ENCODE measurements at places on chromosomes 3 and 15.

- no peak for DNase-seq
Measured at GRCh38 chr3:176032043-176032442, 1165.2 kb downstream of the TBL1XR1 start.

GRCh38 chr15:67820992-67821783 lies 4.1 kb upstream of the SKOR1 start:
- DNase-seq: no peak

- peak; percentile 2 for DNase-seq
Measured at GRCh38 chr3:193347521-193348501, 30.7 kb downstream of the ATP13A5 start.

GRCh38 chr3:10470120-10471053 lies 35.0 kb downstream of the ATP2B2 start:
- no peak for DNase-seq

- no peak for DNase-seq
Measured at GRCh38 chr3:3260870-3261269, 81.4 kb upstream of the CRBN start.

- no peak for DNase-seq
Measured at GRCh38 chr15:69391046-69391757, 22.9 kb upstream of the KIF23 start.

DNA sequence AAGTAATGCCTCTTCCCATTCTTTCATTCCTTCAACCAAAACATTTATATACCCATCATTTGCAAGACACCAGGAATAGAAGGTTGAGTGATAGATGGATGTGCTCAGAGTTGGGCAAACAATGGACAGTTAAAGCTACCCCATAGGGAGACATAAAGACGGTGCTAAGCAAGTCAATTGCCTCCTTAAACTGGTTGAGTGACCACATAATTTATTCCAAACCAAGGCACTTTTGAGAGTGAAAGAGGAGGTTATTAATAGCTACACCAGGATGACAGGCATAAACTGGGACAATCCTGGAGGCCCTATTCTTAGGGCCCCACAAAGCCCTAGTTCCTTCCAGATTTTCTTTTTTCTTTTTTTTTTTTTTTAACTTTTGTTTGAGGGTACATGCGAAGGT lies 21.4 kb upstream of the DYNC1LI1 start:
- peak; percentile 22 for DNase-seq

DNA sequence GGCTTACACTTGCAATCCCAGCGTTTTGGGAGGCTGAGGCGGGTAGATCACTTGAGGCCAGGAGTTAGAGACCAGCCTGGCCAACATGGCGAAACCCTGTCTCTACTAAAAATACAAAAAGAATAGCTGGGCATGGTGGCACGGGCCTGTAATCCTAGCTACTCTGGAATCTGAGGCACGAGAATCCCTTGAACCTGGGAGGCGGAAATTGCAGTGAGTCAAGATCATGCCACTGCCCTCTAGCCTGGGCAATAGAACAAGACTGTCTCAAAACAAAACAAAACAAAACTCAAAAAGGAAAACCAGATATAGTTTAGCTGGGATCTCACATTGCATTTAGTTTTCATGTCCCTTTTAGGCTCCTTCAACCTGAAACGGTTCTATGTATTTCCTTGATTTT lies 2.9 kb upstream of the USP50 start:
- DNase-seq: no peak

GRCh38 chr3:55860049-55860721 lies 373.1 kb upstream of the WNT5A start:
- peak; percentile 64 for DNase-seq

GRCh38 chr3:150061288-150062024 lies 90.8 kb upstream of the PFN2 start:
- no peak for DNase-seq

DNA sequence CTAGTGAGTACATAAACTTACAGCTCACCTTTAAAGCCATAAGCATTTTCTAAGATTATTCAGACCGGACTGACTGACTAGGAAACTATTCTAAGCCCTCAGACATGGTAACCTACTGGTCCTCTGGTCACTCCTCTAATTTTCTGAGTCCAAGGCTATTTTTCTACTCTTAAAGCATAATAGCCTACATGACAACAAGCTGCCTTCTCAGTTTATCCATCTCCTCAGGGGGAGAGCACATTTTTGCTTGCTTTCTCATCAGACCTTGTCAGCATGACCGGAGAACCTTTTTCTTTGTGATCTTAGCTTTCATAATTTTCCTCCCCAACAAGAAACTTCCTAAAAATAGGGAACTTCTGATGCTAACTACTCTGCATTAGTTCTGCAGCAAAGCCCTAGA lies 38.4 kb downstream of the UBP1 start:
- DNase-seq: no peak

GRCh38 chr15:37880009-37880834 lies 54.2 kb upstream of the TMCO5A start:
- peak; percentile 8 for DNase-seq

DNA sequence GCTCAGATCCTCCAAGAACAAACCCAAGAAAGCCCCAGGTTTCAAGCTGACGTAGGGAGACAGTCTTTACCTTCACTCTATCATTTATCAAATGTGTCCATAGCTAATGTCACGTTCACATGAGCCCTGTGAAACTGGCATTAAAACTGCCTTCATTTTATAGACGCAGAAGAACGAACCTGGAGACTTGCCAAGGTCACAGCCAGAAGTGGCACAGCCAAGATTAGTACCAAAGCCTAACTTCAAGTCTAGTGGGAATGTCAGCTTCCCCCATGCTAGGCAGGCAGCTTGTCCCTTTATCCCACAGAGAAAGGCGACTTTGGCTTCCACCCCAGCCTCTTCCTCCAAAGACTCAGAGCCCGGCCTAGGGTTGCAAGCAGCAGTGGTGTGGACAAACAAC lies 517.2 kb downstream of the SHQ1 start:
- DNase-seq: no peak

GRCh38 chr3:122679085-122679881 lies 1.4 kb upstream of the PARP14 start:
- peak; percentile 74 for DNase-seq

DNA sequence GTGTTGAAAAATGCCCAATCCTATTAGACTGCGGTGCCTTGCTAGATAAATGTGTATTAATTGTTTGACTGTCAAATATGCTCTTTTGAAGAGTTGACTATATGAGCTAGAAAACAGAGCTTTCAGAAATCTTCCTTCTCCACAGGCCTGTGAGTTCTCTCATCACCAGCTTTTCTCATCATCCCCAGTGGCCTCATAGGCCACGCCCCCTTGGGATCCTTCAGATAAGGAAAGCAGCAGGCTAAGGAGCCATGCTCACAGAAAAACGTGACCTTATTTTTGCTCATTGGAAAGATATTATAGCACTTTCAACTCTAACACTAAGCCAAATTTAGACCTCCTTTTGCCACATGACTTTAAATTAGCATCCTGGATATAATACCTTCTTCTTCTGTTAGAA lies 514.4 kb upstream of the ARRDC4 start:
- DNase-seq: no peak

DNA sequence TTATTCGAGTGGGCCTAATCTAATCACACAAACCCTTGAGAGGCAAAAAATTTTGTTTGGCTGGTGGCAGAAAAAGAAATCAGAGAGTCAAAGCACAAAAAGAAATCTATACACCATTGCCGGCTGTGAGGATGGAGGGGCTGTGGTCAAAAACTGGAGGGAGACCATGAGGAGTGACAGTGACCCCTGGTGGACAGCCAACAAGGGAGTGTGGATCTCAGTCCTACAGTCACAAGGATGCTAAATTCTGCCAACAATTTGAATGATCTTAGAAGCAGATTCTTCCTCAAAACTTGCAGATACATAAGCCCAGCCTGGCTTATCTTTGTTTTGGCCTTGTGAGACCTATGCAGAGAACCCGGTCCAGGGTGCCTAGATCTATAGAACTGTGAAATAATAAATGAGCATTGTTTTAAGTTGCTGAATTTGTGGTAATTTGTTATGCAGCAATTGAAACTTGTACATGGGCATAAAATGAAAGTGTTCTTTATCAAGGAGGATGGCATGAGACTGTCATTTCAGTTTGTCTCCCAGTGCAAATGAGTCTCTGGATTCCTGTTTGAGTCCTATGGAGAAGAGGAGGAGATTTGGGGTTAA lies 103.0 kb upstream of the ARHGEF26 start:
- no peak for DNase-seq

GRCh38 chr3:58474967-58475578 lies 16.8 kb upstream of the KCTD6 start:
- no peak for DNase-seq

DNA sequence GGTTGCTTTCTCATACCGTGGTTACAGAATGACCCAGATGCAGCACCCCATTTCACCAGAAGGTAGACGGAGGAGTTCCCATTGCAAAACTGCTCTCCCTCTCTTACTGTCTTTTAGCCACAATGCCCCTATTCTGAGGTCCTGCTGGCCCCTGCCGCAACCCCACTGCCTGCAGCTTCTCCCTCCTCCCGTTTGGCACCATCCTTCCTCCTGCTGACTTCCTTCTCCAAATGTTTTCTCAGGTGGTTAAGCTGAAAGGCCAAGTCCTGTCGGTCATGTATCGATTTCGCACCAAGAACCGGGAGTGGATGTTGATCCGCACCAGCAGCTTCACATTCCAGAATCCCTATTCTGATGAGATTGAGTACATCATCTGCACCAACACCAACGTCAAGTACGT lies 132.3 kb upstream of the ABHD17C start:
- DNase-seq: no peak

DNA sequence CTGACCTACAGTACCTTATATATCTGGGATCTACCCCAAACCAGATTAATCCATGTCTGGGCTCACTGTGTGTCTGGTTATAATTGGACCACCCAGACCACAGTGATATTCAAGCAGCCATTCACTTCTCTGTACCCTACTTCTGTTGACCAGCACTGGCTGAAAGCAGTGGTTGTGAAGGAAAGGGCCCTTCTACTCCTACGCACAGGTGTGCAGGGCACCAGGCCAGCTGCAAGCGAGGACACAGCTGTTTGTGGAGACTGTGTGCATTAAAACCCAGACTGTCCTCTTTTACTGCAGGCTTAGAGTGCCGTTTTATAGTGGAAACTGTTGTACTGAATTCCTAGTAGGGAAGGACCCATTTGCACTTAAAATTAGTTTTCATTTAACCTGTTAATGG lies 29.5 kb downstream of the CTDSPL start:
- DNase-seq: no peak

GRCh38 chr3:189238071-189238470 lies 66.3 kb downstream of the TPRG1 start:
- no peak for DNase-seq

DNA sequence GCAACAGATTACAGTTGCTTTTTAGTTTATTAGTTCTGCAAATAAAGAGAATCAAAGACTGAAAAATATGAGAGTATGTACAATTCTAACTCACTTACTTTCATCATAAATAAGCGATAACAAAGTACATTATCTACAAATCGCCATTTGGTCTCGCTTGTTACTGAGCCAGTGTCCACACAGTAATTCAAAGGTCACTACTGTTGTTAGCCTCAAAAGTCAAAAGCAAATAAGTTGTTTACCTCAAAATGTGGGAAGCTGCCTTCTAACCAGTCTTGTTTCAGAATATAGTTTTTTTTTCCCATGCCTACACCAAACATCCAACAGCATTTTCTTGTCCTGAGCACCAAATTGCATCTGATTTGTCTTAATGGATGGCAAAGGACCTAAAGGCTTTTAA lies 127.4 kb upstream of the FAM3D start:
- DNase-seq: no peak

GRCh38 chr3:181210275-181210674 lies 220.7 kb upstream of the DNAJC19 start:
- no peak for DNase-seq

DNA sequence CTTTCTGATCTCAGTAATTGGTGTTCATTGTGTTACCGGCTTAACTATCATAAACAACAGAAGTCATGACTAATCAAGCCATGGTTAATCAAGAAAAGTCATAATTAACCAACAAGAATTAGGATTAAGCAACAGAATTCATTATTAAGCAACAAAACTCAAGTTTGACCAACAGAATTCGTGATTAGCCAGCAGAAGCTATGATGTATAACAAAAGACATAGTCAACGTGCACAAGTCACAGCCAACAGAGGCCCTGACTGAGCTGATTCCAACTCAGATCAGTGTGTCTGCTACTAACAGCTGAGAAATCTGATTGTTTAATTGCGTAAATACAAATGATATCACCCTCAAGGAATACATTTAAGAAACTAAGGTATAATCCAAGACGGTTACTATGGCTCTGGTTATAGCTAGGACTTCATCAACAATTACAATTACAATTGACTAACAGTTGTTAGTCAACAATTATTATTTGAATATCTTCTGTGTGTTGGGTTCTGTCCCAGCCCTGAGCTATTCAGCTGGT lies 67.7 kb downstream of the RARB start:
- no peak for DNase-seq

GRCh38 chr3:185925353-185925752 lies 12.5 kb downstream of the TRA2B start:
- DNase-seq: no peak

- DNase-seq: no peak
Measured at GRCh38 chr15:49313650-49314049, 109.4 kb upstream of the FGF7 start.

GRCh38 chr3:187051066-187051465 lies 88.2 kb downstream of the RPL39L start:
- no peak for DNase-seq

DNA sequence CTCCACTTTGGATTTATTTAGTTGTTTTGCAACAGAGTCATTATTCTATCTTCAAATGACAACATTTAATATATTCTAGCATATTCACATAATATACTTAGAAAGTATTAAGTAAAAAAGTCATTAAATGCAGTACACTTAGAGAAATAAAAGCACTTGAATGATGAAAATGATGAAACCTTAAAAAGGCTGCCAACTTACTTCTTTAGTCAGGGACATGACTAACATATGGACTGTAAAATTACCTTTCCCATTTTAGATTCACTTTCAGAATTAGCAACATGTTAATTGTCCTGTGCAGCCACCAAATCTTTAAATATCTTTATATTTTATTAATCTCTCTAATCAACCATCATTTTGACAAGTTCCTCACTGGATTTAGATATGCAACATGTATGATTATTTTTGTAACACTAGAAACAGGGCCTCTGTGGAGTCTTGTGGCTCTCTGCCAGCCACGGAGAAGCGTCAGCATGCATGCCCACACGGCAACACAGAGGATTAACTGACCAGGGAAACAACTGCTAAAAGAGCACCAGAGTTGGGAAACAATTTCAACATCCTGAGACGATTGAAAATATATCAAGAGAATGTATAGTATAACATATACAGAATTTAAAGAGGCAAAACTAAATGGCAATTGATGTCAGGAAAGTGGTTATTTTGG lies 95.7 kb downstream of the ANO10 start:
- no peak for DNase-seq

Measured in NCI-H2227 treated with DMSO at 0.1 percent for 48 hours (cell line).